Head of caudate nucleus (tissue), 42 donors: ENCODE measurements at places on chromosomes 7 and 10.
A peak's percentile ranks its signal among the peaks of the same experiment; 100 is the strongest.

DNA sequence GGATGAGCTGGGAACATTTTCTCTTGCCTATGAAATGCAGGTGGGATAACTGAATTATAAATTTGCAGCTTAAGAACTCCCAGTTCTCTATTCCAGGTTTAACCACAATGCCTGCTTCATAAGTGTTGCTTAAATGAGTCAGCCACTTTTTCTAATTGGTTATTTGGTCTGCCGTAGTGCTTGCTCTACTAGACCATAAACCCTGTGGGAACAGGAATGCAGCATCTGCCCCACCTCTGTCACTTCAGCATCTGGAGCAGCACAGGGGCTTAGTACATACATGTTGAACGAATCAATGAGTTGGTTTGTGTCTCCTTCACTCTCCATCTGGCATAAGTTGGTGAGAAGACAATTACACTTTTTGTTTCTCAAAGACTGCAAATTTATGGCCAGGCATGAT is 95.2 kb upstream of the PTER start:
- no peak for DNase-seq

- DNase-seq, result peak; percentile 74
Observed at GRCh38 chr7:100372256-100372655, 1.0 kb upstream of the PILRA start.

DNA sequence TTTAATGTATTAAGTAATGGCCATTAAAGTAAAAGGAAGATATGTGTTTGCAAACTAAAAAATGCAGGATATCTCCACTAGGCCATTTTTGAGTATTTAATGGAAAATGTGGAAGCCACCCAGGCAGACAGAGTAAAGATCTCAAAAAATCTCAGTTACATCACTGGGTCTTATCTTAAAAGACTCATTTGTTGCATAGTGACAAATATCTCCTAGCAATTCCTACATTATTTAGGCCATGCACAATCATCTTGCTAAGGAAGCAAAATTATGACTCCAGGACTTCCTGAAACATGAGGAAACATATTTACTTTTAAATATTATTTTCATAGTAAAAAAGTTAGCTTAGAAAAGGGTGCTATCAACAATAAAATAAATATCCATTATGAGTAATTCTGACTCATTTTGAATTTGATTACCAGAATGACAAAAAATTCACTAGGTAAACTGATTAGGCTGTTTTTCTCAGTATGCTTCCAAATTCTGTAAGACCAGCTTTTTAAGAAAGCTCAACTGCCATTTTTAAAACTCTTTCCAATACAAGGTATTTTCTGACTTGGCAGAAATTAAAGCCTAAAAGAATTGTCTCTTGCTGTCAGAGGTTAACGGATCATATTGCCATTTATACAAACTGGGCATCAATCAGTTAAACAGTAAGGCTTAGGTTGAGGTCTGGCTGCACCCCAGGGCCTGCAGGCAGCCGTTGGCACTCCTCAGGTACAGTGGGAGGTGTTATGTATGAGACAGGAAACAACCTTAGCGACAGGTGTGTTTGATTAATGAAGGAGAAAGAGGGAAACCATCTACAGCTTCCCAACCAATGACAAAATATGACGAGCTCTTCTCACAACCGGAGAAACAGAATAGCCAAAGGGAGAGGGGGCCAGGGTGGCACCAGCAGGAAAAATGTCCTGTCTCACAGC is 31.8 kb downstream of the PCLO start:
- no peak for DNase-seq

GRCh38 chr7:45869426-45869825 is 3.5 kb downstream of the CCDC201 start:
- DNase-seq, result no peak
